ENCODE measurements at places on chromosomes 3 and 15.

- ATAC-seq = no peak
Measured at GRCh38 chr3:149726716-149727407, 25.4 kb downstream of the COMMD2 start.

DNA sequence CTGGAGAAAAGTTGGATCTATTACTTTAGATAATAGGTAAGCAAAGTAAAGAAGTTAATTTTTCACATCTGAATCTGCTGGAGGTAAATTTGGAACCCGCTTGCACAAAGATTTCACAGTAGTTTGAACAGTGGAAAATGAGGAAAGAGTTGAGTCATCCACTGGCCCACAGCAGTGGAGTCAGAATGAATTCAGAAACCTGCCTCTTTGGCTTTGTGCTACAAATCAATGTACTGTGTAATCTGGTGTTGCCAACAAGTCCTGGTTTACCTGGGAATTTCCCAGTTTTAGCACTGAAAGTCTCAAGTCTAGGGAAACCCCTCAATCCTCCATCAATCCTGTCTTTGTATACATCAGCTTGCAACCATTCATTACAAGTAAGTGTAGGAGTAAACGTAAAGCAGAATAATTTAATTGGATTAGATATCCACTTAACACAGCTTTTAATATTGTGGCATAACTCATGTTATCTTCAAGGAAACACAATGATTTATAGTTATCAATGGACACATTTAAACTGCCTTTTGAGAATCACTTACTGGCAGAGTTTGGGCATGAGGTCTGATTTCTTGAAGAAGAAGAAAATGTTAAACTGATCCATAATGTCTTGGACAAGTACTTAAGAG lies 100.6 kb downstream of the DCLK3 start:
- no peak for ATAC-seq

DNA sequence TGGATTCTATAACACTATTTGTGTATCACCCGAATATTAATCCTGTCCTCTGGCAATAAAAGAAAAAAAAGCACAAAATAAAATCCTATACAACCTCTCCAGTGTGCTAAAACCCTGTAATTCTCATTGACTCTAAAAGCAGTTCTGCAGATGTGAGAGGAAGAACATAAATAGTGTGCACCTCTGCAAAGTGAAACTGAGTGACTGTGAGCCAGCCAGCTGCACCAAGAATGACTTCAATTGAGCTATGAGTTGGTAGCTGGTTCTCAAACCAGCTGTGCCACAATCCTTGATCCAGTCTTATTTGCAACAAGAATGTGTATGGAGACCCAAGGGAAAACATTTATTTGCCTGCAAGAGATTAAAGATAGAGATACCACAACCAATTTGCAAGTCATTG lies 31.2 kb upstream of the COL8A1 start:
- ATAC-seq = no peak

DNA sequence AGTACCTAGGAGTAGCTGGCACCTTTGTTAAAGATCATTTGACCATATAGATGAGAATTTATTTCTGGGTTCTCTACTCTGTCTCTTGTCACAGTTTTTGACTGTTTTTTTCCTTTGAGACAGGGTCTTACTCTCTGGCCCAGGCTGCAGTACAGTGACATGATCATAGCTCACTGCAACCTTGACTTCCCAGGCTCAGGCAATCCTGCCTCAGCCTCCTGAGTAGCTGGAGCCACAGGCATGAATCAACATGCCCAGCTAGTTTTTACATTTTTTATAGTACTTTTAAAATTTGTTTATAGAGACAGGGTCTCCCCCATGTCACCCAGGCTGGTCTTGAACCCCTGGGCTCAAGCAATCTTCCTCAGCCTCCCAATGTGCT lies 45.0 kb downstream of the BCL2L10 start:
- no peak for ATAC-seq

GRCh38 chr3:110608566-110608965 lies 463.1 kb upstream of the NECTIN3 start:
- no peak for ATAC-seq

DNA sequence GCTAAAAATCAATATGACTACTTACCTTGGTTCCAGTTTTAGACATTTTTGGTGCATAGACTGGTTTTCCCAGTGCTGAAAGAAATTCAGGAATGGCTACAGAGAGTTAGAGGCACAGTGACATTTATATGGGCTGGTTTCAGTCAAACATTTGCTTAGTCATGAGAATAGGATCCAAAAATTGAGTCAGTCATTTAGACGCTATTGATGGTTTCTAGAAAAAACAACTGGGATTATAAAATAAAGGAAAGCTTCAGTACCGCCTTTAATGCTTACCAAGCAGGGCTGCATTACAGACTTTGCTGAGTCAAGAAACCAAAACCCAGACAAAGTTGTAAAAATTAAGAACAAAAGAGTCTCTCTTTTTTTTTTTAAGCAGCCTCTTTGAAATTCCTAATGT lies at the start of gene CRYGS:
CRYGS (minus strand) TSS at position 100 of the 400 bp plus-strand sequence; CDS start at position 46, 54 bp downstream.
- ATAC-seq = no peak

- no peak for ATAC-seq
Measured at GRCh38 chr3:125319765-125320164, 55.4 kb downstream of the ZNF148 start.

GRCh38 chr3:117322866-117323265 lies 613.3 kb downstream of the TUSC7 start:
- ATAC-seq = peak; percentile 54

- peak; percentile 72 for ATAC-seq
Measured at GRCh38 chr15:48865370-48866079, 12.4 kb upstream of the EID1 start.

- ATAC-seq = peak; percentile 97
Measured at GRCh38 chr15:70892002-70892911, at the start of the genes LRRC49 and THAP10. TSS of gene LRRC49 (plus strand) at chr15:70892826. CDS start at chr15:70892895, 69 bp downstream. TSS of gene THAP10 (minus strand) at chr15:70892433. CDS start at chr15:70892272, 161 bp downstream.

DNA sequence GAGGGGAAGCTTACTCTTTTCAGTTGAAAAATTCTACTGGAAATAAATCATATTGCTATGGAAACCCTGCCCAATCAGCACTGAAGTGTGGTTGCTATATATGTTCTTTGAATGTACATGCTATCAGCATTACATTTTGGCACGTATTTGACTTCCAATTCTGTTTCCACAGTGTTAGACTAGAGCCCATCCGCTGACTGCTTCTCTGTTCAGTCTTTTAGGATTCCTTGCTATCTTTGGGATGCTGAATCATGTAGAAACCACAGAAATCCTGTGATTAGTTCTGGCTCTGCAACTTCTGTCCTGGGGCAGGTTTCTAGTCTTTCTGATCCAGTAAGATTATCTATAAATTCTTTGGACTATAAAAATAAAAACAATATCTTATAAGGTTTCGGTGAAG lies 128.2 kb upstream of the SLC7A14 start:
- ATAC-seq = peak; percentile 69

GRCh38 chr15:89195836-89196235 lies 25.5 kb downstream of the RLBP1 start:
- no peak for ATAC-seq

DNA sequence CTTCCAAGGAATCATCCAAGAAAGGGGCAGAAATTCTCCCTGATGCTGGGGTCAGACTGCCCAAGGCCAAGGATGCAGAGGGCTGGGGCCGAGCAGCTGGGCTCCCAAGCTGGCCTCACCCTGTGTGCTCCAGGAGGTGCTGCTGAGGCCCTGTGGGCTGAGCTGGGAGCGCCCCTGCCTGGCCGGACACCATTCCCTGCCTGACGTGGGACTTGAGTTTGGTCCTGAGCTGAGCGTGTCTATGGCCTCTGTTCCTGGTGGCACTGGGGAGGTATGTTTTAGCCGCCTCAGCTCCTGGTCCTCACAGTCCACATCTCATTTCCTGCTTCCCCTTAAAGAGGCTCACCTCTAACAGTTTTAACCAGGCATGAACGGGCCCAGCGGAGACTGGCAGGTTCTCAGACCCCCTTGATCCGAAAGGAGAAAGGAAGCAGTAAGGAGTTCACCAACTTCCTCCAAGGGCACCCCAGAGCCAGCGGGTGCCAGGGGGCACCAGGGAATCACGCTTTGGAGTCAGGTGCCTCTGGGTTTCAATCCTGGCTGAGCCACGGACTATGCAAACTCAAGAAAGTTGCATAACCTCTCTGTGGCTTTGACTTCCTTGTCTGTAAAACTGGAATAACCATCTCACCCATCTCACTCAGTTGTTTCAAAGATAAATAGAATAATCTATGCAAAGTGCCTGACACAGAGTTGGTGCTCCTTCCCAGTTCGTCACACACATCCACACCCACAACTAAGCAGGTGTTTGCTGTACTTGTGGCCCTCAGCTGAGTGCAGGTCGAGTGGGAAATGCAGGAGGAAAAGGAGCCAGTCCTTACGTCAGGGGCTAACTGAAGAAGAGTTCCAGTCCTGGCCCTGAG lies 48.6 kb downstream of the SLC12A8 start:
- ATAC-seq = peak; percentile 82

- ATAC-seq = no peak
Measured at GRCh38 chr3:152197937-152198336, 70.8 kb upstream of the MBNL1 start.

GRCh38 chr3:13569641-13570390 lies 20.9 kb downstream of the FBLN2 start:
- ATAC-seq = no peak

DNA sequence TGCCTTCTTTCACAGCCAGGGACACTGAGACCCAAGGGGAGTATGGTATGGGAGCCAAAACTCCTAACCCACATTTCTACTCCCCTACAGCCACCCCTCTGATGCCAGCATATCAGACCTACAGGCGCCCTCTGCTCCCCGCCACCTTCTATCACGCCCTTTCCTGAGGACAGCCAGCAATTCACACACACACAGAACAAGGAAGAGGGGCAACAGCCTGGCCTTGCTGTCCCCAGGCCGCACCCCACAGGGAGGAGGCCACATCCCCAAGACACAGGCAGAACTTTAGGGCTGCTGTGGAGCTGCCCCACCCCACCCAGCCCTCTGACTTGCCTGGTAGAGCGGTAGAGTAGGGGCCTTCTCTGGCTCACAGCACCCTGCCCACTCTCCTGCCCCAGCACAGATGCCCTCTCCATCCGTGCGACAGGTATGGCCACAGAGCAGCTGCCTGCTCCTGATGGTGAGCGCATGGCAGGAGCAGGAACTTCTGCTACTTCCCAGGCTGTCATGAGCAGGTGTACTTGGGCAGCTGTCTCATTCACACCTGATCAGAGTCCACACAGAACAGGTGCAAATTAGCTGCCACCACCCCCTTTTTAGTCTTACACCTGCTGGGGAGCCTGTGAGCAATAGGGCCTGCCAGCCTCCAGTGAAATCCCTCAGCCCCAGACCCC lies 33.4 kb downstream of the CCDC33 start:
- ATAC-seq = no peak

DNA sequence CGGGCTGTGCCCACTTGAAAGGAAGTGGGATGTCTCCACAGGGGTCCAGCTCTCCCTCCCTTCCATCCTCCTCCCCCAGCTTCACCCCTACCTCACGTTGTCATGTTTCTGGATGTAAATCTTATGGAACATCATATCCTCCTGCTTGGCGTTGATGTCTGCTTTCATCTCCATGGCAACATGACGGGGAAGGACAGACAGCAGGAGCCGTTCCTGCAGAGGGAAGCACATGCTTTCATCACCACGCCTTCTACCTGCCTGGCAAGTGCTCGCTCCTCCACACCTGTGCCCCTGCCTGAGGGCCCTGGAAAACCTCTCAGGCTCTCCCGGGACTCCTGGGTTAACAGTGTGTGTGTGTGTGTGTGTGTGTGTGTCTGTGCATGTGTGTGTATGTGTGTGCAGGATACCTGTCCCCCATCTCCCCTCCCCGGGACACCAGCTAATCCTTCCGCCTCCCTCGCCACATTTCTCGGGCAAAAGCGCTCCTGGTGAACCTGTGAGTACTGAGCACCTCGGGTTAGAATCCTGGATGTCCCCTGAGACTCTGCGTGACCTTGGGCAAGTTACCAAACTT lies 101.1 kb downstream of the ADCY5 start:
- no peak for ATAC-seq

DNA sequence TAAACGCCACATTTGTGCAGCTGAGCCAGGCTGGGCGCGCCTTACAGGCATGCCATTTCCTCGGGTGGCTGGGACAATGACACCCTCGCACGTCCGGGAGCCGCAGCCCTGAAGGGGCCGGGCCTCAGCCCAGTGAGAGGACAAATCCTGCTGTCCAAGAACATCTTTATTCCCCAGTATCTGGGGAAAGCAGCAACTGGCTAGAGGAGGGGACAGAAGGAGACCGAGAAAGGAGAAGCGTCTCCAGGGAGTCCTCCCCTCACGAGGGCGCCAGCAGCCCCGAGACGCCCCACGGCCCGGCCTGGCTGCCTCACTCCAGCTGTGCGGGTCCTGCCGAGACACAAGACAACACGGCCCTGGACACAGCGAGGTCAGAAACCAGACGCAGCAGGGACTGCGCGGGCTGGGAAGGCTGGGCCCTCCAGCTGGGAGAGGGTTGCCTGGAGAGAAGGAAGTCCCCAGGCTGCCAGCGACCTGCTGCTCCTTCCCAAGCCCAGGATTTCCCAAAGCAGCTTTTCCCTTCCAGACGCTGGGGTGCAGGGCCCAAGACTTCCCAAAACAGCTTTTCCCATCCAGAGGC lies 130.2 kb downstream of the CHSY1 start:
- ATAC-seq = peak; percentile 89

GRCh38 chr15:74967670-74968069 lies 11.1 kb upstream of the RPP25 start:
- ATAC-seq = no peak

- ATAC-seq = no peak
Measured at GRCh38 chr3:78086150-78086549, 1046.3 kb downstream of the ROBO2 start.

DNA sequence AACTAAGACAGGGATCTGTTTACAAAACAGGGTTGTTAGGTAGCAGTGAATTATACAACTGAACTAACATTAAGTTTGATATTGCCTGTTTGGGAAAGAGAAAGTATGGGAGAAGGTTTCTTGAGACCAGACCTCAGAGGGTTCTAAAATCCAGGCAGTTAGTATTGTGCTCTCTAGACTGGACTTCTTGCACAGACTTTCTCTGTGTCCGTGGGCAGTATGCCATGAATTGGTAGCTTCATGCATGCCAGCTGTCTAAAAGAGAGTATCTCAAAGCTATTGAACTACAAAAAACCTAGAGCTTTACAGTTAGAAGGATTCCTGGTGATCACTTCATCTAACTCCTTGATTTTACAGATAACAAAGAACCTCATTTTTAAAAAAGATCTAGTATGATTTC lies 12.5 kb downstream of the SAMD7 start:
- ATAC-seq = no peak

DNA sequence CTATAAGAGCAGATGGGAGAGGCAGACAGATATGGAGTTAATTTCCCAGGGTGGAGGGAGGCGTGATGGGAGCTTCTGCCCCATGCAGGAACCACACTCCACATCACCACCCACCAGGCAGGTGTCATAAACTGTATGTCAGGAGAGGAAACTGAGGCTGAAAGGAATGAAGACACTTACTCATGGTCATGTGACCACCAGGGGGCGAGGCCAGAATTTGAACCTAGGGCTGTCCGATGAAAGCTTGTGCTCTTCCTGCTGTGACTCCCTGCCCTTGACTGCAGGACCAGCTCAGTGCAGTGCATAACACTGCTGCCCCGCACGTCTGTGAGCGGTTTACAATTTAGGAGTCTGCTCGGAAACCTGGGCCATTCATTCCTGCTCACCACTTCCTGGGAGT lies 28.8 kb downstream of the NUP210 start:
- ATAC-seq = no peak

GRCh38 chr3:47803480-47804025 lies 615 bp downstream of the DHX30 start:
- no peak for ATAC-seq
